ENCODE measurements at places on chromosomes 1 and 21.

DNA sequence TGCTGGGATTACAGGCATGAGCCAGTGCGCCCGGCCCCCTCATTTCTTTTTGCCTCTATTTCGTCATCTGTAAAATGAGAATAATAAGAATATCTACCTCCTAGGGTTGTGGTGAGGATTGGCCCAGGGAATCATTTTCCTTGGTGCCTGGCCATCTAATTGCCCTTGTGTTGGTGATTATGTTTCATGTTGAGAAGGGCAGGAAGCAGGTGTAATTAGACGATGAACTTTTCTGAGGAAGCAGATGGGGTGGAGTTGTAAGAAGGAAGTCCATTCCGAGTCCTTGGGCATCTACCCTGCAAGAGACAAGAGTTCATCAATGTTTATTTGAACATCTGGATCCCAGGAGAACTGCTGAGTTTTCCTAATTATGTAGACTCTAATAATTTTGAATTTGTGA, 38.7 kb upstream of the NEK2 start:
- H3K27me3 ChIP-seq, result no peaks in the 10 kb centered on the region
- H3K4me3 ChIP-seq, result no peak overlapping the region
- DNase-seq, result no peak
- H3K4me1 ChIP-seq, result no peaks in the 10 kb centered on the region
- H3K36me3 ChIP-seq, result no peaks in the 10 kb centered on the region
- no peak overlapping the region for H3K27ac ChIP-seq

DNA sequence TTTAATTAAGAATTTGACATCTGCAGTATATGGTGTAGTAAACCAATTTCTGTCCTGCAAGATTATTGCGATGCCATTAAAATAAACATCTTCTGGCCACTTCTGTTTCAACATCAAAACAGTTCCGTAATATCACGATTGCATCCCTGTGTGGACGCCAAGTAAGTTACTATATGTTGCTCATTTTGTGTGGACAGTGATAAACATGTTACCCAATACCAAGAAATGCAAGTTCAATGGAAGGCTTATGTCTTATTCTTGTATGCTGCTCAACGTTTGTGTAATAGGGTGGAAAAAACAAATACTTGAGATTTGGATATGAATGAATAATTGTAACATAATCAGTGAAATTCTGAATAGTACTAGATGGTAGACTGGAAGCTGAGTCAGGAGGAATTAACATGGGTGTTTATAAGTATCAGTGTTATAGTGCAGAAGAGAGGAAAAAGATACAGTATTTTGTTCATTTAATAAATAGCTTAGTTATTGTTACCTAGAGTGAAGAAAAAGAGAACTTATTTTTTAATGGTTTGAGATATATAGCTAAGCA, 15.2 kb downstream of the TTC3 start:
- H3K4me1 ChIP-seq, result peaks cover 1% of the 10 kb centered on the region
- no peak overlapping the region for H3K27ac ChIP-seq
- H3K27me3 ChIP-seq, result no peaks in the 10 kb centered on the region
- no peaks in the 10 kb centered on the region for H3K36me3 ChIP-seq

DNA sequence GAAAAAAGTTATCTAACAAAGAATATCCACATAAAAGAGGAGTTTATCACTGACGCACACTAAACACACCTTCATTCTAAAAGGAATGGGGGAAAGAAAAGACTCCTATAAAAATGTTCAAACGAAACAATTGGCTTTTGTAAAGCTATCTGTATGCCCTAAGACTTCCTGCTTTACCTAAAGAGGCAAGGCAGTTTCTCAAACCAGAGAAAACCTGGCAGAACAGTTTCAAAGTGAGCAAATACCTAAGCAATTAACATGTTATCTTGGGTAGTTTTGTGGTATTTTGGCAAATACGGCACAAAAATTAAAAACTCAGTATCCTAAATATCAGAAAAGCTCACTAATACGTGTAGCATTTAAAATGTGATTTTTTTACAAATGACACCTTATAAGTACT, 1.9 kb downstream of the PUM1 start:
- peaks cover 25% of the 10 kb centered on the region for H3K4me1 ChIP-seq
- no peaks in the 10 kb centered on the region for H3K27me3 ChIP-seq
- H3K27ac ChIP-seq, result peak overlapping the region; percentile 97
- peaks cover 5% of the 10 kb centered on the region for H3K36me3 ChIP-seq
- peak overlapping the region; percentile 63 for H3K4me3 ChIP-seq
- no peak for DNase-seq

- DNase-seq, result no peak
- H3K36me3 ChIP-seq, result no peaks in the 10 kb centered on the region
- H3K4me1 ChIP-seq, result no peaks in the 10 kb centered on the region
- H3K4me3 ChIP-seq, result no peak overlapping the region
Observed at GRCh38 chr21:34333121-34333739, 30.6 kb upstream of the KCNE2 start.

DNA sequence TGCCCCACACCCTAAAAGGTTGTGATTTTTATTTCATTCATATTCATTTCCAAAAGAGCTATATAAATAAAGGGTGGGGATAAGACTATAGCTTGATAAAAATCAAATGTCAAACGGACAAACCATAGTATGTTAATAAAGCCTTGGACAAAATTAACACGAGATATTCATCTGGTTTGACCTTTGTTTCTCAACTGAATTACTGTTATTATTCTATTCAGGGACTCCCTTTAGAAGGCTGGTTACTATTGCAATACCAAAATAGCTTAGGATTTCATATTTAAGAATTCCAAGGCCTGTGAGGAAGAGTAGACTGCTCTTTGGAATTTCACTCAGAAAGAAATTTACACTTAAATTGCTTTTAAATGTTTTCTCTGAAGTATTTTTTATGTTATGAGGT, 10.2 kb upstream of the PALMD start:
- no peak overlapping the region for H3K27ac ChIP-seq
- no peak overlapping the region for H3K4me3 ChIP-seq
- H3K27me3 ChIP-seq, result no peaks in the 10 kb centered on the region

GRCh38 chr1:234620272-234621126, 10.5 kb upstream of the IRF2BP2 start:
- H3K27ac ChIP-seq, result peak overlapping the region; percentile 77
- no peaks in the 10 kb centered on the region for H3K27me3 ChIP-seq
- peaks cover 81% of the 10 kb centered on the region for H3K4me1 ChIP-seq
- no peak for DNase-seq
- no peak overlapping the region for H3K4me3 ChIP-seq
- no peaks in the 10 kb centered on the region for H3K36me3 ChIP-seq

DNA sequence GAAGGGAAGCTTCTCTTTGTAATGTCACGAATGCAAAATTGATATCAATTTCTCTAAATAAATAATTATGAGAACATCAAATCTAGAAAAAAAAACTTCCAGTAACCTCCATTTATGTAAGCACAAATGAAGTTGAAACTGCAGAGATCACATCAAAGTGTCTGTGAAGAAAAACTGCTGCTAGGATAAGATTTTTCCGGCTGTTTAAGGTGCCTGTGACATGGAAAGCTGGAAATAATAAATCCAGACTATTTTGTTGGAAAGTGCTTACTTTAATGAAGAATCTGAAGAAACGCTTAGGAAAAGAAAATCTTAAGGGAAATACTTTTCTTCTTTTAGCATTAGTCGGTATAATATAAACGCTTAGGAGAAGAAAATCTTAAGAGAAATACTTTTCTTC, 57.0 kb downstream of the CHRM3 start:
- H3K27ac ChIP-seq, result no peak overlapping the region
- DNase-seq, result no peak
- no peaks in the 10 kb centered on the region for H3K27me3 ChIP-seq
- no peaks in the 10 kb centered on the region for H3K36me3 ChIP-seq
- H3K4me1 ChIP-seq, result no peaks in the 10 kb centered on the region

DNA sequence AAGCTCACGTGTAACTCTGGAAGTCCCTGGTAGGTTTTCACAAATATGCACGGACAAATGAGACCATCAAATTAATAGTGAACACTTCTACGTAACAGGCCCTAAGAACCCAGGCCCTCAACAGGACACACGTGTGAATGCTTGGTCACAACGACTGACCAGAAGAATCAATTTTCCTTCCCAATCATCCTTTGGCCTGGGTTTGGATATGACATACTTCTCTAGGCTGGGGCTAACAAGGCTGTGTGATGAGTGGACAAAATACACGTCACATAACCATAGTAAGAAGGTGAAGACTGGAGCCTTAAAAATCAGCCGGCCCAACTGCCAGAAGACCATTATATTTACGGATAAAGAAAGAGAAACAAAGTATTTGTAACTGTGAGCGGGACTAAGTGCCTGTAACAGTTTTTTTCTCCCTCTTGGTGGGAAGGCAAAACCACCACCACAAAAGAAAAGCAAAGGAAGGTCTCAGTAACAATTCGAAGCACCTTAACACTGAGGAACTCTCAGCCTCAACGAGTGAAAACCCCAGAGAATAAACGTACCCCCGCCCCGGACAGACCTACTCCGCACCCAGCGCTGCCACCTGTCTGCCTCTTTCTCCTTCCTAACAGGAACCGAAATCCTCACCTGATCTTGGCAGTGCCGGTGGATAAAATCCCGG, 450 bp downstream of the SDE2 start:
- no peaks in the 10 kb centered on the region for H3K36me3 ChIP-seq
- peaks cover 42% of the 10 kb centered on the region for H3K4me1 ChIP-seq
- H3K27me3 ChIP-seq, result no peaks in the 10 kb centered on the region
- H3K4me3 ChIP-seq, result peak overlapping the region; percentile 67
- DNase-seq, result no peak
- H3K27ac ChIP-seq, result peak overlapping the region; percentile 65

DNA sequence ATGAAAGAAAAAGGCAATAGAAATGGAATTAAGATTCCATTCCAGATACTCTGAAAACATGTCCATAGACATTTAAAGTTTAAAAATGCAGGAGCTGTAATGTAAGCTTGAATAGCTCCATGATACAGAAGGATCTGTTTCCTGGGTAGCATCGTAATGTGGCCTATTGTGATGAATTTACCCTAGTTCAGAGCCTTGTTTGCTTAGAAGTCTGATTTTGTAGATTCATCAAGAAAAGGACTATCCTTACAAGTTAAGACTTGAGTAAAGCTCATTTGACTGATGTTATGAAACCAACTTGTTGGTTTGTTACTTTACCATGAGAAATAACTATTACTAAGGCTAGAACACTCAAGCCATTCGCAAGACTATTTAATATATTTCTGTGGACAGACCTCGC, 55.5 kb downstream of the KIF1B start:
- no peak overlapping the region for H3K4me3 ChIP-seq
- peaks cover 17% of the 10 kb centered on the region for H3K36me3 ChIP-seq
- H3K27me3 ChIP-seq, result no peaks in the 10 kb centered on the region
- no peak overlapping the region for H3K27ac ChIP-seq

DNA sequence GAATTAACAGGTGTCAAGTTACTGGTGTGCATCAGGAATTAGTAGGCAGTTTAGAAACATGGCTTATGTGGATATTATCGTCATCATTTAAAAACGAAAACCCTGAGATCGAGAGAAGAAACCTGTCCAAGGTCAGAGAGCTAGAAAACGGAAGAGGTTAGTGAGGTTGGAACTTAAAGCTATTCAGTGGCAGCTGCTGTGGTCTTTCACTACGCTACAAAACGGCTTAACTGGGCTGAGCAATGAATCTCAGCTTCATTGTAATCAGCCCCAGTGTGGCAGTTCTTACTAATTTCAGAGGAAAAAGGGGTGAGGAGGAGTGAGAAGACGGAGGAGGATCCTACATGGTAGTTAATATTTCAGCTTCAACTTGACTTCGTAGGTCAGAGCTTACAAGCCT, 77.9 kb downstream of the DAB1 start:
- DNase-seq, result no peak

DNA sequence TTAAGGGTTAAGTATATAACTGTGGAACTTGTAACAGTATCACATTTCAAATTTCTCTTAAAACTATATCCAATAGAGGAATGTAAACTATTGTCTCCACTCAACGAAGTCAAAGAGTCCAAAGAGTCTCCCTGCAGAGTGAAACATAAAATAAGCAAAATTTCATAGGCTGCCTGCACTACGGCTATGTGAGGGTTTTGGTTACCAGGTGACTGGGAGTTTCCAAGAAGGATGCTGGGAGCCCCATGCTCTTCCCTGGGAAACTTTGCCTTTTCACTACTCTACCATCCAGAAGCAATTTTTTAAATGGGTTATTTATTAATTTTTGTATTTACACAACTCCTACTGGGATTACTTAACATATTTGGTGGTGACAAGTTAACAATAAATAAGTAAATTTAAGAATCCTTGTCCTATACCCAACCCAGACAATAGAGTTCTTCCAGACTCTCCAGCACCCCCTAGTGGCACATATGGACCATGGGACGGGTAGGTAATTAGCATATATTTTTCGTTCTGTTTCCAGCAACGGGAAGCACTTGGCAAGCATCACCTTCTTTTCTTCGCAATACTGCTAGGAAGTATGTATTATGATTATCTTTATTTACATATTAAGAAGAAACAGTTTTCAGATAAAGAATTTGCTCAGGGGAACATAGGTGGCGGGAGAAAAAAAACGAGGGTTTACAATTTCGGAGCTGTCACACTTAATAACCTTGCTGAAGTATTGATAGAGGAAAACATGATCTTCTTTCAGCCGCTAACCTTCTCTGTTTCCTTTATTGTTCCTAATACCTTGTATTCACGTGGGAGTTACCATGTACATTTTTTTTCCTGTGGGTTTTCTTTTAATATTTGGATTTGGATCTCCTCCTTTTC, 3.5 kb downstream of the FMO2 start:
- no peak for DNase-seq
- no peaks in the 10 kb centered on the region for H3K27me3 ChIP-seq
- H3K4me1 ChIP-seq, result no peaks in the 10 kb centered on the region
- H3K27ac ChIP-seq, result peak overlapping the region; percentile 11

- H3K4me3 ChIP-seq, result no peak overlapping the region
- no peak overlapping the region for H3K27ac ChIP-seq
- H3K27me3 ChIP-seq, result no peaks in the 10 kb centered on the region
- H3K4me1 ChIP-seq, result no peaks in the 10 kb centered on the region
- H3K36me3 ChIP-seq, result no peaks in the 10 kb centered on the region
Observed at GRCh38 chr1:86950712-86951419, 36.4 kb downstream of the HS2ST1 start.

DNA sequence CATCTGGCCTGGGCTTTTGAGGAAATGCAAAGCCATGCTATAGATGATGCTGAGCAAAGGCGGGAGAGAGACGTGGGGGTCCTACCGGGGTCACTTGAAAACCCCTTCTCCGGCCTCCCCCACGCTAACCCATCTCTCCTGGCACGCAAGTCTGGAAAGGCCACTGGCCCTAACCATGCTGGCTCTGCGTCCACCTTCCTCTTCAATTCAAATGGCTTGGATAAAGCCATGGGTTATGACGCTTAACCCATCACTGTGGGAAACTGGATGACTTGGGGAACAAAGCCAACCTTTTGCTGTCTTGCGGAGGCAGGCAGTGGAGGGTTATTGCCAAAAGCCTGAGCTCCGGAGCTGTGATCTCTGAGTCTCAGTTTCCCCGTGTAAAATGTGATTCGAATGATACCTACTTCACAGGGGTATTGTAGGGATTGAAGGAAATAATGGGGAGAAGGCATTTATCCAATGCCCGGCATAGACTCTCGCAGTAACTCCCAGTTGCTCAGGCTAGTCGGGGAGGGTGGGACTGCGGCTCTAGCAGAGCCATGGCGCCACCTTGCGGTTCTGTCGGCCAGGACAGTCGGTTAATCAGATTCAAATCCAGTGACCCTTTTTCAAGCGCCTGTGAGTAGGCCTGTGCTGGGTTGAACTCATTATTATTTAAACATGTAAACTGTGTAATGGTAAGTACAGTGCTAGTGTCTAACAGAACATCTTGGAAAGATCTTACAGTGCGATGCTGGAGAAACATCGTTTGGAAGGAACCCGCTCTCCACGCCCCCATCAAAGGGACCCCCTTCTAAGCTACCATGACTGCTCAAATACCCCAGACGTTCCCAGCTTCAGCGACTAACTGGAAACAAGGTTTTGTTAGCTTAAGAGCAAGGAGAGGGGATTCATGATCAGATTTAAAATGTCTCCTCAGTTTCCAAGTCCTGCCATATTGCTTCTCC, 20.3 kb downstream of the NEK2 start:
- H3K4me3 ChIP-seq, result no peak overlapping the region
- no peaks in the 10 kb centered on the region for H3K4me1 ChIP-seq
- no peaks in the 10 kb centered on the region for H3K27me3 ChIP-seq
